ENCODE measurements at places on chromosomes 3 and 15.

DNA sequence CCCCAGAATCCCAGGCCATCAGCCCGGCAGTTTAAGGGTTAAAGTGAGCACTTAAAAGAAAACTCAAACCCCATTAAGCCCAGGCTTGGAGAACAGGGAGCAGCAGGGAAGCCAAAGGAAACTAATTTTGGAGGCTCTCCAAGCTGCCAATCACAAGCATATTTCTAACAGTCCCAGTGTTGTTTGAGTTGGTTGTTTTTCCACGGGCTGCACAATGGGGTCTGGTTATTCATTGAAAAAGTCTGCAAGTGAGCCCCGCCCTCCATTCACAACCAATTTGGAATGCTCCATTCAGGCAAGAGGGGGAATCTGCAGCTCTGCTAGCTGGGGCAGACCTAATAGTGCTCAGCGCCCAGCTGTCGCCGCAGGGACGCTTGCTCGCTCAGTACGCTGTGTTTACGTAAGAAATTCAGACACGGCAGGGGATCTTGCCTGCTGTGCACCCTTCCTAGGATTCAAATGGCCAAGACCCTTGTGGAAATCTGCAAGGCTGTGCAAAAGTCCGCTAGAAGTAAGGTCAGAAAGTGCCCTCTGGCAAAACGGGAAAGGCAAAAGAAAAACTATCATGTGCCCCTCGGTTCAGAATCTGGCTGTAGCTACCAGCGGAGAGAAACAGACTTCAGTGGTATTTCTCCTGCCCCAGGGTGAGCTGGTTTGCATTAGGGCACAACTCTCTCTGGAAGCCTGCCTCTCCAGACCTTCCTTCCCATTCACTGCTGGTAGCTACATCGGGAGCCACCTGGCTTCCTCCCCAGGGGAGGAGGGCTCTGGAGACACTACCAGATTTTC lies 11.0 kb downstream of the ETV5 start:
- peak; percentile 98 for DNase-seq

- DNase-seq = peak; percentile 75
These were observed 123.4 kb downstream of the CHSY1 start for GRCh38 chr15:101128221-101129015.

DNA sequence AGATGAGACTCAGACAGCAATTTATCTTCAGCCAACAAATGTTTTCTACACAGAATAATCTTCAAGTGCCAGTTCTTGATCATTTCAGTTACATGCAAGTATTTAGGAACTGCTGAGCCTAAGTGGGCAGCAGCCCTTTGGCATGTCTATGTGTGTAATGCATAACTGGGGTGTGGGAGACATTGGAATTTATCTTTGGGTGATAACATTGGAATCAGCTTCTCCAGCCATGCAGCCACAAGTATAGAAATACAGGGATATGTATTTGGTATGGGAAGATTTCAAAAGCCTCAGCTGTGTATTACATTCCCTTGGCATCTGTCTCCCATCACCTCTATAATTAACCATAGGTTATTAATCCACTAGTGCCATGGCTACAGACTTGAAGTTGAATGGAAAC lies 63.4 kb upstream of the FOXP1 start:
- no peak for DNase-seq

DNA sequence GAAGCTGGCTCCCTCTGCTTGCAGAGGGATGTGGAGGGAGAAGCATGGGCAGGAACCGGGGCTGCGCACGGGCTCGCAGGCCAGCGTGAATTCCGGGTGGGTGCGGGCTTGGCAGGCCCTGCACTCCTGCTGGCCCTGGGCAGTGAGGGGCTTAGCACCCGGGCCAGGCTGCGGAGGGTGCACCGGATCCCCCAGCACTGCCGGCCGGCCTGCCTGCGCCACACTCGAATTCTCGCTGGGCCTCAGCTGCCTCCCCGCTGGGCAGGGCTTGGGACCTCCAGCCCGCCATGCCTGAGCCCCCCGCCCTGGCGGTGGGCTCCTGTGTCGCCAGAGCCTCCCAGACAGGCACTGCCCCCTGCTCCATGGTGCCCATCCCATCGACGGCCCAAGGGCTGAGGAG lies 47.6 kb upstream of the SPATA12 start:
- DNase-seq = no peak

- DNase-seq = no peak
These were observed 191.9 kb upstream of the LRIG1 start for GRCh38 chr3:66692766-66693150.

GRCh38 chr15:65343374-65343981 lies 34.3 kb downstream of the IGDCC3 start:
- DNase-seq = no peak

DNA sequence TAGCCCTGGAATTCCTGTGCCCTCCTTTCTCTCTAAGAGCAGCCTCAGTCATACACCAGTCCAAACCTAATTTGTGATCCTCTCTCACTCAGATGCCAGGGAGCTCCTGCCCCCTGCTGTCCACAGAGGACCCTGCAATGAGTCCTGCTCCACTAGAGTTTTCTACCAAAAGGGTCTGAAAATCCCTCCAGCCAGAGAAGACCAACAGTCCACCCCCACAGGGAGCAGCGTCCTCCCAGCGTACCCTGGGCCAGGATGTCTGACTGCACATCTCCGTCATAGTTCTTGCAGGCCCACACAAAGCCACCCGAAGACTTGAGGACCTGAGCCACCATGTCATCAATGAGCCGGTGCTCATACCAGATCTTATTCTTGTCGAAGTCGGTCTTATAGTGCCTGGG lies 15.4 kb downstream of the IDH2 start:
- no peak for DNase-seq

DNA sequence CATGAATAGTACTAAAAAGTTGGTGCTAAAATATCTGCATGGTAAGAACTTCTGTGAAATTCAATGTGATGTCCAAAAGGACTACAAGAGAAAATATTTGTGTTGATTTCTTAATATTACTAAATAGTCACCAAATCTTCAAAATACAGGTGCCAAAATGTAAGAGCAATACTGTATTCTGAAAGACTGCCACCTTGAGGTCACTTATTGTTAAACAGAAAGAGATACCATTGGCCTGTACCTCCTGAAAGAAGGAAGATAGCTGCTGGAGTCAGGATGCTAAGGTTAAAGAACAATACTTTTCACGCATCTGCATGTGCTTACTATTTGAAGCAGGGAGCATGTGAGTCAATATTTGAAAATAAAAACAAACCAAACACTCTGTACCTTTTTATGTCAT lies 72.0 kb upstream of the LSAMP start:
- DNase-seq = peak; percentile 18

GRCh38 chr3:102141928-102142239 lies 292.6 kb downstream of the NFKBIZ start:
- no peak for DNase-seq

DNA sequence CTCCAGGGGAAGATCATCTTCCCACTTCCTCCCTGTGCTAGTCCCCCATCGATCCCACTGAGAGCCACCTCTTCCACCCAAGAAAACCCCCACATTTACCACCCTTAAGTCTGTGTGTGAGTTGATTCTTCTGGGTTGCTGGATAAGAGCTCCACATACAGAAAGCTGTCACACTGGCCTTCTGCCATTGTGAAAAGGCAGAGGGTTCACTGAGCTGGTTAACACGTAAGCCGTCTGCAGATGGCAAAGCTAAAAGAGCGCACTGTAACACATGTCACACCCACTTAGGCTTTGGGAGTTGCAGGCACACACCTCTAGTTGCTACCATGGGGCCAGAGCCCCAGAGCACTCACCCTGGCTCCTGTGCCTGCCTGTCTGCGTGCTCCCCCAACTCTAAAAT lies 309.8 kb upstream of the LRRC3B start:
- no peak for DNase-seq

DNA sequence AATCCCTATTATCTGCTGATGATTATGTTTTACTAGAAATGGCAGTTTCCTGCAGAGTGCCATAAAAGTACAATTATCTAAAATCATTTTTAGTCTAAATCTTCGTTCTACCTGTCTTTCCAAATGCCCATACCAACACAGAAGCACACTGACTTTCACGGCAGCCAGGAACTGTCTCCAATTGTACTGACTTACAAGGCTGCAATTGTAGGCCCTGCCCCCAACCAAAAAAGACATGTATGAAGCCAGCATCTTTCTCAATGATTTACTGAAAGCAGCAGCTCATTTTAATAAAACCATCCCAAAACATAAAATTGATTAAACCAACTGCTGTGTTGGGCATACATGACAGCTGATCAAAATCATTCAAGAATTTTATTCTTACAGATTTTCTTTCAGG lies 119.0 kb downstream of the TBC1D5 start:
- DNase-seq = no peak

DNA sequence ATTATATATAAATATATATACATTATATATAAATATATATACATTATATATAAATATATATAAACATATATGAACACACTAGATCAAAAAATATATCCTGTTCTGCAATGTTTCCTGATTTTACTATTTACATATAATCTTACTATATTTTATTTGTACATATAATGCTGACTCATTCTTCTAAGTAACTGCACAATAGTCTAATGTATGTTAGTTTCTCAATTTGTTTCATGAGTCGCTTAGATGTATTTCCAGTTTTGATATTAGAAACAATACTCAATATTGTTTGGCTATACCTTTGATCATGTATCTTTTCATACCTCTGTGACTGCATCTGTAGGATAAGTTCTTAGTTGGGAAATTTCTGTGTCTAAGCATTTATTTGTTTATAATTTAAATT lies 669.9 kb upstream of the CCDC54 start:
- no peak for DNase-seq
